Smooth muscle cell of the pulmonary artery (primary cell): ENCODE measurements at places on chromosomes 12 and 14. TPM values are rescaled to one million over a fixed set of nuclear protein-coding genes. Genes with fewer than 3 reads are reported as not detected.

SOAT2 gene
- total RNA-seq = not detected in 2 replicates

GALNT8 gene
- total RNA-seq = 0.07 TPM in 1 of 2 replicates, not detected in the other

FOXN4 gene
- not detected in 2 replicates for total RNA-seq

TOGARAM1 gene
- total RNA-seq = 17.6 and 23.7 TPM in 2 replicates

ADCY4 gene
- total RNA-seq = 3.3 and 4.9 TPM in 2 replicates

ESR2 gene
- total RNA-seq = 0.07 and 0.33 TPM in 2 replicates

OVCH1 gene
- total RNA-seq = 0.07 and 0.13 TPM in 2 replicates

DNAI7 gene
- total RNA-seq = 0.20 and 0.53 TPM in 2 replicates

INHBC gene
- total RNA-seq = not detected in 2 replicates

SELPLG gene
- total RNA-seq = 1.8 and 2.7 TPM in 2 replicates

GPR137C gene
- 0.33 and 0.39 TPM in 2 replicates for total RNA-seq

NAA25 gene
- 19.2 and 22.5 TPM in 2 replicates for total RNA-seq

FGD6 gene
- total RNA-seq = 4.2 and 9.8 TPM in 2 replicates

MAX gene
- 41.4 and 46.4 TPM in 2 replicates for total RNA-seq

ACACB gene
- total RNA-seq = 2.2 and 5.2 TPM in 2 replicates

PMEL gene
- total RNA-seq = 0.65 and 0.76 TPM in 2 replicates

ZNF140 gene
- total RNA-seq = 25.7 and 27.3 TPM in 2 replicates

CALCOCO1 gene
- 96.7 and 125 TPM in 2 replicates for total RNA-seq

WSCD2 gene
- total RNA-seq = not detected in 2 replicates

AMDHD1 gene
- total RNA-seq = 0.07 and 0.13 TPM in 2 replicates

DIABLO gene
- total RNA-seq = 48.7 and 53.5 TPM in 2 replicates

SIX6 gene
- not detected in 2 replicates for total RNA-seq

FZD10 gene
- not detected in 2 replicates for total RNA-seq

BCL11B gene
- total RNA-seq = under 0.01 TPM in 2 replicates

RIMBP2 gene
- total RNA-seq = not detected in 2 replicates

PRIMA1 gene
- total RNA-seq = not detected in 2 replicates

ACVRL1 gene
- total RNA-seq = 6.2 and 31.9 TPM in 2 replicates

ZC2HC1C gene
- total RNA-seq = 0.69 and 0.85 TPM in 2 replicates

LYSET gene
- total RNA-seq = 6.7 and 9.0 TPM in 2 replicates

EVL gene
- 17.7 and 22.5 TPM in 2 replicates for total RNA-seq

WASHC4 gene
- total RNA-seq = 88.9 and 109 TPM in 2 replicates

ATG14 gene
- 15.6 and 17.5 TPM in 2 replicates for total RNA-seq

SOX5 gene
- 3.0 and 6.6 TPM in 2 replicates for total RNA-seq

SLCO1B3 gene
- total RNA-seq = 0.07 TPM in 1 of 2 replicates, not detected in the other

FAM186B gene
- 0.20 and 0.40 TPM in 2 replicates for total RNA-seq

TXNDC16 gene
- 3.9 and 4.9 TPM in 2 replicates for total RNA-seq

CTSG gene
- not detected in 2 replicates for total RNA-seq

SPATS2 gene
- total RNA-seq = 22.9 and 29.9 TPM in 2 replicates

SYCP3 gene
- total RNA-seq = 0.07 and 0.33 TPM in 2 replicates

COX8C gene
- not detected in 2 replicates for total RNA-seq

TIGAR gene
- total RNA-seq = 10.4 and 13.0 TPM in 2 replicates

ZCCHC8 gene
- 11.6 and 11.9 TPM in 2 replicates for total RNA-seq

TMCC3 gene
- 0.20 and 0.53 TPM in 2 replicates for total RNA-seq

RAB15 gene
- total RNA-seq = 3.8 and 5.2 TPM in 2 replicates

DCAF4 gene
- 10.8 and 12.8 TPM in 2 replicates for total RNA-seq

SERPINA3 gene
- total RNA-seq = 9.7 and 37.5 TPM in 2 replicates

MGAT4C gene
- total RNA-seq = 0.07 and 0.13 TPM in 2 replicates

ETFBKMT gene
- total RNA-seq = 2.0 and 3.3 TPM in 2 replicates

TMPRSS12 gene
- not detected in 2 replicates for total RNA-seq

CMA1 gene
- total RNA-seq = not detected in 2 replicates

PELI2 gene
- 7.6 and 12.8 TPM in 2 replicates for total RNA-seq
